ENCODE measurements at places on chromosomes 6 and 20.
A peak's percentile ranks its signal among the peaks of the same experiment; 100 is the strongest.

- no peak for DNase-seq
Observed at GRCh38 chr6:16181439-16182297, 52.8 kb downstream of the MYLIP start.

DNA sequence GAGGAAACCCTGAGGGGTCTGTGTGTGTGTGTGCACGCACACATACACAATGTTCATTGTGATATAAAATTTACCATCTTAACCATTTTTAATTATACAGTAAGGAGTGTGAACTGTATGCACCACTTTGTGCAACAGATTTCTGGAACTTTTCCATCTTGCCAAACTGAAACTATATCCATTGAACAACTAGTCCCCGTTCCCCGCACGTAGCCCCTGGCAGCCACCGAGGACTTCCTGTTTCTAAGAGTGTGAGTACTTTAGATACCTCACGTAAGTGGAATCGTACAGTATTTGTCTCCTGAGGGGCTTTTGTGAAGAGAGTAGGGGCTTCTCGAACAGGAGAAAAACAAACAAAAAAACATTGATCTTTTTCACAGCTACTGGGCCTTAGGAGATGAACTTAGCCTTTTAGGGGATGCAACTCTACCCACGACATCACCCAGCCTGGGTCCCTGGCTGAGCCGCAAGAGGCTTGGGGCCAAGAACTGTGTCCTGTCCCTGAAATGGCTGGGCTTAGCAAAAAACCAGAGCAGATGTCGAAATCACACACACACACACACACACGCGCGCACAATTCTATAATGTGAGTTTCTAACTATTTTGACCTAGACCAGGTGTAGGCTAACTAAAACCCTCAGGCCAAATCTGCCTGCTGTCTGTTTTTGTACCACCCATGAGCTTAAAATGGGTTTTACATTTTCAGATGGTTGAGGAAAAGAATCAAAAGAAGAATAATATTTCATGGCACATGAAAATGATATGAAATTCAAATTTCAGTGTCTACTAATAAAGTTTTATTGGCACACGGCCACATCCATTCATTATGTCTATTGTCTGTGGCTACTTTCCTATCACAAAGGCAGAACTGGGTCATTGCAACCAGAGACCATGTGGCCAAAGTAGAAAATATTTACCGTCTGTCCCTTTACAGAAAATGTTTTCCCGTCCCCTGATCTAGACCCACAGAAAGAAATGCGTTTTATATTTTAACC, 144.2 kb downstream of the EYA2 start:
- DNase-seq, result no peak

DNA sequence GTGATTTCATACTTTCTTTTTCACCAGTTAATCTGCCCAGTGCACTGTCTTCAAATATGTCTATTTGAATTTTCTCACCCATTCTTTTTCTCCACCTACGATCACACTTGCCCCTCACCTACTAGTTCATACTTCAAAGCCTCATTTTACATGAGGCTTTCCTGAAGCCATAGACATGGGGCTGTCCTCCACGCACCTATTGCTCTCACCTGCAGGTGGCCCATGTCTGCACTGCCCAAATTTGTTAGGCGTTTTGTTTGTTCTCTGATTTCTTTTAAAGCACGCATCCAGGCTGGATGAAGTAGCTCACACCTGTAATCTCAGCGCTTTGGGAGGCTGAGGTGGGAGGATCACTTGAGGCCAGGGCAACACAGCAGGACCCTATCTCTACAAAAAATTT, 106.8 kb upstream of the RIPOR2 start:
- DNase-seq, result no peak

DNA sequence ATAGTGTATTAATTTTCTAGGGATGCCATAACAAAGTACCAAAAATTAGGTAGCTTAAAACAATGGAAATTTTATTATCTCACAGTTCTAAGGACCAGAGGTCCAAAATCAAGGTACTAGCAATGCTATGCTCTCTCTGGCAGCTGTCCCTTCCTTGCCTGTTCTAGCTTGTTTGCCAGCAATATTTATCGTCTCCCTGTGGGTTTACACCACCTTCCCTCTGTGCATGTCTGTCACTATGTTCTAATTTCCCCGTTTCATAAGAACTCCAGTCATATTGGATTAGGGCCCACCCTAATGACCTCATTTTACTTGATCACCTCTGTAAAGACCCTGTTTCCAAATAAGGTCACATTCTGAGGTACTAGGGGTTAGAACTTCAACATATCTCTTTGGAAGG, 217.2 kb downstream of the IBTK start:
- no peak for DNase-seq

GRCh38 chr6:158506601-158507000, 53.3 kb upstream of the TMEM181 start:
- no peak for DNase-seq

- no peak for DNase-seq
Observed at GRCh38 chr6:147991961-147992360, 350.7 kb upstream of the SASH1 start.

DNA sequence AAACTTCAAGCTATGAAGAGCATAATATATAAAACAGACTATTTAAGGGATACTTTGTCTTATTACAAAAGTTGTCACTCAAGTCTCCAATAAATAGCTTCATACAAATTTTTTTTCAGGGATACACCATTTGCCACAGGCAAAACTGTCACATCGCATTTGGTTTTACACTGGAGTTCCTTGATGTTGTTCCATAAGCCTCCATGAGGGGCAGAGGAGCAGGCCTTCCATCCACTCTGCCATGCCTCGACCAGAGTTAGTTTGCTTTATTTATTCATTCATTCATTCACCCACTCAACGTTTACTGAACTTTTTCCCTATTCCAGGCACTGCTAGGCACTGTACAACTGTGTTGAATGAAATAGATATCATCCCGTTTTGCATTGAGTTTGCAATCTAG, 246.6 kb downstream of the PHF3 start:
- DNase-seq, result no peak

DNA sequence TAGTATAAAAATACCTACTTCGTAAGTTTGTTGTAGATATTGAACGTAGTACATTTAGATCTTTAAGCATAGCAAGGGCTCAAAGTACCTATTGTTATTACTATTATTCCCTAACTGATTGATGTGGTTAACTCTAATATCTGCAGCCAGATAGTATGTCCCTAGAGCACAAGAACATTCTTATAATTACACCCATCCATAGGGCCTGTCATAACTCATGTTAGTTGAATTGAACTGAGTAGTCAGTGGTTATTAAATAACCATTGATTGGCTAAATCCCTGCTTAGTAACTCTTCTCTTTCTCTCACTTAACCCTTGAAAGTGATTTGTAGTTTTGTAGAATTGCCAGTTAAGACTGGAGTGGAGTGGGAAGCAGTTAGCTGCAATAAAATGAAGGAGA, 207.5 kb upstream of the HS3ST5 start:
- DNase-seq, result no peak

- no peak for DNase-seq
Observed at GRCh38 chr20:61482056-61482887, 230.2 kb downstream of the CDH4 start.

- no peak for DNase-seq
Observed at GRCh38 chr6:134303891-134304290, 14.0 kb downstream of the SGK1 start.

DNA sequence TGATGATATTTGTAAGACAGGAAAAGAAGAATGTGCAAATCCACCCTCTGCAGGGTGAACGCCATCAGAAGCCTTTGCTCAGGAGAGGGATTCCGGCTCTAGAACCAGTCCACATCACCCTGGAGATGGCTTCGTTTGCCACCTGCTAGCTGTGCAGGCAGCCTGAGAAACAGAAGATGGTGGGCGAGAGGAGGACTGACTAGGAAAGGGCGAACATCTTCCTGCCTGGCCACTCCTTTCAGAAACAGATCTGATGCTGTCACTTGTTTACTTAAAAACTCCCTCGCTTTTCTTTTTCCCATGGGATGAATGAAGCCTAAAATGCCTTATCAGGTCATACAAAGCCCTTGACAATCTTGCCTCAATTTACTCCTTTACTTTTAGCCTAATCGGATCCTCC, 1.2 kb downstream of the PTPRA start:
- no peak for DNase-seq

DNA sequence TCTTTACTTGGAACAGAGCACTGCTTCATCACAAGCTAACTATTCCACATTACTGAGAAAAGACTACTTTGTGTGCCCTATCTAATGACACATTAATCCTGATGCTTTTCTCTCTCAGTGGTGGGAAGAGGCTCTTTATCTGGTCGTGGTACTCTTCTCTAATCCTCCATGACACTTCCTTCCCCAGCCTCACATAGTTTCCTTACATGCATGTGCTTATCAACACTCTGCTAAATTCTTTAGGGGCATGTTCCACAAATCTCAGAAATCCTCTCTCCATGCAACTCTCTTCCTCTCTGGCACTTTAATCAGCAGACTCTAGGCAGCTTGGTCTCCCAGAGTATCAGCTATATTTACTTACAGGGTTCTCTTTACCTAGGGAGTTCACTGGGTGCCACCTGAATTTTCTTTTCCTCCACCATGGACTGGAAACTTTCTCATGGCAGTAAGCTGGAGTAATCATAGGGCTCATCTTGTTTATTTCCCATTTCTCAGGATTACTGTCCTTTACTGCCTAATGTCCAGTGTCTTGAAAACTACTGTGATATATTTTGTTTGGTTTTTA, 27.0 kb upstream of the SLC22A2 start:
- no peak for DNase-seq

DNA sequence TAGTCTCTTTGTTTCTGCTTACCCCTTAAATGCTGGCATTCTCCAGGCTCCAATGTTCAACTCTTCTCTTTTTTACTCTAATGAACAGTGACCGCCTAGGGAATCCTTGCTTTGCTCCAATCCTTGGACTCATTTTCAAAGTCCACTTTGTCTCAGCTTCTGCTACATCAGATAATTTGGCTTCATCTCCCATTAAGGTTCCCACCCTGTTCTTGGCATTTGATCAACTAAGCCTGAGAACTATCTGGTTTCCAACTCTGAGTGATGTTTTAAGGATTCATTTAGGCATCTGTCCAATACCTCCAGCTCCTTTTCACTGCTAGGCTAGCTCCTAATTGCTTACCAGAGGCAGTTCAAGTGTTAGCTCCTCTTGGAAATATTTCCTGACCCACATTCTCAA, 64.9 kb downstream of the ME1 start:
- no peak for DNase-seq

DNA sequence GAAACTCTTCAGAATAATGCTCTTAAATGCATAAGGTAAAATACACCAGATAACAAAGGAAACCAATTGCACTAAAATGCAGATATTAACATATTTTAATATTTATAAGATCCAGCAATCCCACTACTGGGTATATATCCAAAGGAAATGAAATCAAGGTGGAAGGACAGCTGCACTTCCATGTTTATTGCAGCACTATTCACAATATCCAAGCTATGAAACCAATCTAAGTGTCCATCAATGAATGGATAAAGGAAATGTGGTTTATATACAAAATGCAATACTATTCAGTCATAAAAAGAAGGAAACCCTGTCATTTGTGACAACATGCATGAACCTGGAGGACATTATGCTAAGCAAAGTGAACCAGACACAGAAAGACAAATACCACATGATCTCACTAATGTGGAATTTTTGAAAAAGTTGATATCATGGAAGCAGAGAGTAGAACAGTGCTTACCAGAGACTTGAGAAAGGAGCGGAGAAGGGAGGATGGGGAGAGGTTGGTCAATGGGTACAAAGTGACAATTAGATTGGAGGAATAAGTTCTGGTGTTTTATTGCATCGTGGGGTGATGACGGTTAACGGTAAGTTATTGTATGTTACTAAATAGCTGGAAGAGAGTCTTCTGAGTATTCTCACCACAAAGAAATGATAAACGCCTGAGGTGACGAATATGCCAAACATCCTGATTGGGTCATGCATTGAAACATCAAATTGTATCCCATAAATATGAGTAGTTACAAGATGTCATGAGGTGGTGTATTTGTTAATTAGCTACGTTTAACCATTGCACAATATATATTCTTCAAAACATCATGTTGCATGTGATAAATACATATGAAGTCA, 37.9 kb upstream of the RNF24 start:
- no peak for DNase-seq

- DNase-seq, result no peak
Observed at GRCh38 chr20:5463007-5463686, 146.4 kb upstream of the PROKR2 start.

- no peak for DNase-seq
Observed at GRCh38 chr20:32344835-32345506, 13.2 kb upstream of the ASXL1 start.

DNA sequence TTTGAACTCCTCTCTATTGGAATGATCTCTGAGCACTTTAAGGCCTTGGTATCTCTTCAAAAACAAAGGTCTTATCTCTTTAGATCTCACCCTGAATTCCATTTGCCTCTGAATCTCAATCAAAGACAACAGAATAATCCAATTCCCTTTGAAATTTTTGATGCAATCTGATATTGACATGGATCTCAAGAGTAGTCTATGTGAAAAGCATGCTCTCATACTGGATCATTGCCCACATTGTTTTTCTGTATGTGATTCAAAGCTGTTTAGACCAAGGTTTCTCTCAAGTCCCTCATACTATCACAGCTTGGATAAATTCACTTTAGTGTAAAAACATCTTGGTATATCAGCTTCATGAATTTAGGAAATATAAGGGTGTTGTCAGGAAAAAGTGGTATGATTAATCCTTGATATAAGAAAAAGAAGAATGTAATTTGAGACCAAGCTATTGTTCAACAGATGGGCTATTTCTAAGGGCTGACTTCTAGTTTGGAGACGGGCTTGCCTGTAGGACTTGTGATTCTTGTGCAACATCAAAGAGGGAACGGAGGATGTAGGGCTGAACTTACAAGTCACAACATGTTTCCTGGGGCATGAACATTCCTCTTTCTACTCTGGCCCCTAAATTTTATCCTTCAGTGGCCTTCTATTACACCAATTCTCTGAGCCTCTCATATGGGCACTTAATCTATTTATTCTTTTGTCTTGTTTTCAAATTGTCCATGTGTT, 77.9 kb upstream of the CITED2 start:
- DNase-seq, result no peak

GRCh38 chr6:131199568-131200272, 64.5 kb downstream of the AKAP7 start:
- DNase-seq, result peak; percentile 47

DNA sequence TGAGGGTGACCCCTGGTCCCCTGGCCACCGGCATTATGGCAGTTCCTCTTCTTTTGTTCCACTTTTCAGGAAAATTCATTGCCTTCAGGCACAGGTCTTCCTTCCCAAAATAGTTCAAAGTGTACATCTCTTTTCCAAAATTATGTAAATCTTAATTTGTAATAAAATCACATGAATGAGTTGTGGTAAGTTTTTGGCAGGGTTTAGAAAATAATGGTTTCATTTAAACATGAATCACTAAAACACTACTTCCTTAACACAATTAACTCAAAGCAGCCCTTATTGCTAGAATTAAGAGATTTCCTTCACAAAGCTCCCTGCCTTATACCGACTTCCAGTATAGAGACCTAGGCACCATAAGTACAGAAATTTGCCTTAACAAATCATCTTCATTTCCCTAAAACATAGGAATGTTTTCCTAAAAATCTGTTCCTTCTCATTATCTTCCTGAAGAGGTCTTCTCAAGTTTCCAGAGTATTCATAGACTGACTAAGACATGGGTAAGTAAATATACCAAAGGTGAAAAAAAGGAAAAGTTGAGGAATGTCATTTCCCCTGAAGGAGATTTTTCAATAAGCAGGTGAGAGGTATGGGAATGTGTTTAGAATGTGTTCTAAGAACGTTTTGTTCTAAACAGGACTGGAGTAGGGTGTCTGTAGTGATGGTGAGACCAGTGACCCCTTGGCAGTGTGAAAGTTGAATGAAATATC, 148.2 kb upstream of the CITED2 start:
- no peak for DNase-seq

- no peak for DNase-seq
Observed at GRCh38 chr20:50017160-50017559, 34.4 kb downstream of the SNAI1 start.

GRCh38 chr20:50534567-50534966, 24.4 kb downstream of the PTPN1 start:
- no peak for DNase-seq

Measured in stimulated activated CD4-positive, alpha-beta T cell treated with anti-CD3 and anti-CD28 coated beads, Interleukin-2, amount 100 ng/mL, for 48 hours (primary cell).